Activated CD4-positive, CD25-positive, alpha-beta regulatory T cell (primary cell): ENCODE measurements at places on chromosomes 2 and 18.
A peak's percentile ranks its signal among the peaks of the same experiment; 100 is the strongest.

GRCh38 chr18:32391126-32391525 is 79.6 kb downstream of the GAREM1 start:
- no peak for DNase-seq

DNA sequence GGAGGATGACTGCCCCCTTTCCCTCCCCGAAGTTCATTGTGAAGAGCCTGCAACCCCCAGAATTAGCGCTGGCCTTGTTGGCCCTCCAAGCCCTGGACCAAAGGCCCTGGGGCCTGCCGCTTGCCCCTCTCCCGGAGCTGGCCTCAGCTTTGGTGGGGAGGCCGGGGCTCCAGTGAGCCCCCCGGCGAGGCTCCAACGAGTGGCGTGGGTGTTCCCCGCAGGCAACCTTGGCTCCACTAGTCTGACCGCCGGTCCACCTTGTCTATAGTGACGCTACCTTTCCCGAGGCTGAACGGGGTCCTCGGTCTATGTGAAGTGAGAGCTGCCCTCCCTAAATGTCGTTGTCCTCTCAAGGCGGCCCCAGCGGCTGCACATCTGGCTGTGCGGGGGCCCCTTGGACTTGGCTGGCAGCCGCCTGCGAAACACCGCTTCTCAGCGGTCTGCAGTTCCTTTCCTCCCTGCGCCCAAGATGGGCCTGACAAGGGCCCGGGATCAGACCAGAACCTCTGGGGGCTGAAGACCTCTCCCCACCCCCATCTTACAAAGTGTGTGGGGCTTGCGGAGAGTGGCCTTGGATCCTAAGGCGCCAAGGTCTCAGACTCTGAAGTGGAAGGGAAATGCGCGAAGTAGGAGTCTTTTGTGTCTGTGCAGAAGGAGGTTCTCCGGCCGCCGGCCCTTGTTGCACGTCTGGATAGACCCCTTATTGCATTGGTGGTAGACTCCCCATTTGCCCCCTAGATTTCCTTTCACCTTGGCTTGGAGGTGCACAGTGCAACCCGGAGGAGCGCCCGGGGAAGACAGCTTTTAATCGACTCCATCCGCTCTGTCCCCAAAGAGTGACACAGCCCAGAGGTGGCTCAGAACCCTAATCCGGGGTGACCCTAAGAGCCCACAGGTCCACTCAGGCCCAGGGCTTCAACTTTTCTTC is 3.9 kb upstream of the HOXD10 start:
- no peak for DNase-seq

DNA sequence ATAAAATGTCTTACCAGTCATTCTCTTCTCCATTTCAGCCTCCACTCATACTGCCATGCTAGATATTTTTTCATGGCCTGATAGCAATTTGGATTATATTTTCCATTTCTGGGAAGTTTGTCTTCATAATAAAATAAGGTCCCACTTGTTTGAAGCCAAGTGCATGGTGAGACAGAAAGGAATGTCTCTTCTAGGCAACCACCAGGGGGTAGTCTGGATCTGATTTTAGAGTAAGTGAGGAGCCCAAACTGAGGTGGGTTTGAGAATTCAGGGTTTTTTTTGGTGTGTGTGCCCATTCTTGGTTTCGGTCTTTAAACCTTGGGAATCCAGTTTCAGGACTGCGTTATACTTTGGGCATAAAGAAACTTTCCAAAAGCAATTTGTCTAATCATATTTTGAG is 315.5 kb downstream of the RPRM start:
- no peak for DNase-seq

GRCh38 chr18:51655327-51655698 is 457.8 kb upstream of the MEX3C start:
- DNase-seq = no peak

GRCh38 chr2:179020156-179020750 is 29.7 kb downstream of the CCDC141 start:
- peak; percentile 40 for DNase-seq

DNA sequence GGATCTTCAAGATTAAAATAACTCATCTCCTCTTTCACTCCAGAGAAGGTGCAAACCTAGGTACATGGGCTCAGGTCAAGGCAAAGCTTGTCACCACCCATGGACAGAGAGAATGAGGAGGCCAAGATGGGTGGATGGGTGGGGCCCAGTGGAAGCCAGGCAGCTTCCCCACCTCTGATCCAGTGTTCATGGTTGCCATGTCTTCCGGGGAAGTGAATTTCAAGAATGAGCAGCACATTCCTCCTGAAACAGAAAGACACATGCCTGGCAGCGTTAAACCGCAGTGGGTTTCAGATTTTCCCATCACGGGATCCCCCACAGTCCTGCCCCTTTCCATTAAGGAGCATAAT is 301.7 kb downstream of the EIPR1 start:
- no peak for DNase-seq

GRCh38 chr2:10859278-10859677 is 46.7 kb upstream of the PDIA6 start:
- no peak for DNase-seq

GRCh38 chr18:12744103-12744502 is 41.3 kb downstream of the PSMG2 start:
- DNase-seq = no peak
